ENCODE measurements at places on chromosomes 4 and X. TPM values are rescaled to one million over a fixed set of nuclear protein-coding genes. Genes with fewer than 3 reads are reported as not detected.

DNA sequence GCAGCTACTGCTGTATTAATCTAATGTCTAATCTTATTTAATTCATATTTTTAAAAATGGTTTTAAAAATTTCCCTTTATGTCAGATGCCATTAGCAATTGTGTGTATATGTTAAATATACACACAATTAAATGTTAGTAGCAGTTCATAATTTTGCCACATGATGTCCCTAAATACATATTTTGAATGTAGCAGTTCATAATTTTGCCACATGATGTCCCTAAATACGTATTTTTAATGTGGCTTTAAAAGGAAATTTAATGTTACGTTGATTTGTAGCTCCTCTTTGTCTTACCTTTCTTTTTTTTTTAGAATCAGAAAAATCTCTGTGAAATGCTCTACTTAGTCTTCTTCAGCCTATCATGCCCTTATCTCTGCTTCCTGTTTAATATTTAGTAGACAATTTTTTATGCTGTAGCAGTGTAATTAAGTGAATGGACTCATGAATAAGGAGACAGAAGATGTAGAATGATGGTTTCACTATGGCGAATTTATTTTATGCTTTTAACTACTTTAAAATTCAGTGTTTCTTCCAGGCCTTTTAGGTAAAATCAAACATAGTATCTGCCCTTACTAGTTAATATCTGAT lies 26.1 kb downstream of the RBM46 start:
- peak; percentile 64 for DNase-seq

- DNase-seq = peak; percentile 3
These were observed 735.6 kb downstream of the GLUD2 start for GRCh38 chrX:121782976-121783375.

- DNase-seq = peak; percentile 63
These were observed at the start of gene SCARB2 for GRCh38 chr4:76213415-76214176. Gene SCARB2 (minus strand): TSS chr4:76213824. CDS start chr4:76213543, 281 bp downstream.

DNA sequence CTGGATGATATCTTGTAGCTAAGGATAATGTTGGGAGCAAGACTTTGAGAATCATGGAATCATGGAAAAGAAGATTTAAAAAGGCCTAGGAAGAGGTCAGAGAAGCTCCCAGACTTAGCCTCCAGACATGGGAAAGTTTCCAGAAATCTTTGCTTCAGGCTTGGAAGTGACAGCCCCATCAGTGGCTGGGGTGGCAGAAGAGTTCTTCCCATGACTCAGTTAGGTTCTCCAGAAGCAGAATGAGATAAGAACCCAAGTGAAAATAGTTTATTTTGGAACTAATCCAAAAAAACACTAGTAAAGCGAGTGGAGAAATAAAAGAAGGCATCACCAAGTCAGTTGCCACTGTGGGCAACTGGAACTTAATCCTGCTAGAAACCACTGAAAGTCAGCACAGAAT lies 506.9 kb downstream of the MID1IP1 start:
- DNase-seq = no peak

- peak; percentile 0 for DNase-seq
These were observed 28.1 kb downstream of the SLC25A43 start for GRCh38 chrX:119427024-119427794.

- DNase-seq = no peak
These were observed 42.4 kb upstream of the MYOZ2 start for GRCh38 chr4:119093042-119093827.

GRCh38 chrX:12950851-12951594 lies 23.9 kb upstream of the TMSB4X start:
- DNase-seq = peak; percentile 19

GRCh38 chrX:125205918-125206665 lies 113.6 kb upstream of the TEX13C start:
- peak; percentile 54 for DNase-seq

- DNase-seq = no peak
These were observed 7.4 kb downstream of the ARHGAP10 start for GRCh38 chr4:147739239-147739823.

- DNase-seq = no peak
These were observed 236.7 kb downstream of the FRAS1 start for GRCh38 chr4:78293821-78294301.

- no peak for DNase-seq
These were observed 91.7 kb upstream of the HPGD start for GRCh38 chr4:174613979-174614378.

DNA sequence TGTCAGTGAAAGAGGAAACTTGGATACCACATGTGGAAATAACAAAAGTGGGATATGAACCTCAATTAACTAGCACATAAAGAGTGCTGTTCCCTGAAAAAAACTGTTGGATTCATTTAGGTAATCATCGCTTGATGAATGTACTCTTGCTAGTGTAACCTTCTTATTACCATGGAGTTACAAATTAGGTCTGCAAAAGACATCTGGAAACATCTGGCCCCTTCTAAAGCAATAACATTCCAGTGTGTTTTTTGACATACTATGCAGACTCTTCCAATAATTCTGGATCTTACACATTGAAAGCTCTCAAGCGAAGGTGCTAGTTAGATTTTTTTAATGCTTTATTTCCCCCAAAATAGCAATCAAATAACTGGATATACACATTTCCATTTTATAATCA lies 134.6 kb downstream of the ATP10D start:
- no peak for DNase-seq

DNA sequence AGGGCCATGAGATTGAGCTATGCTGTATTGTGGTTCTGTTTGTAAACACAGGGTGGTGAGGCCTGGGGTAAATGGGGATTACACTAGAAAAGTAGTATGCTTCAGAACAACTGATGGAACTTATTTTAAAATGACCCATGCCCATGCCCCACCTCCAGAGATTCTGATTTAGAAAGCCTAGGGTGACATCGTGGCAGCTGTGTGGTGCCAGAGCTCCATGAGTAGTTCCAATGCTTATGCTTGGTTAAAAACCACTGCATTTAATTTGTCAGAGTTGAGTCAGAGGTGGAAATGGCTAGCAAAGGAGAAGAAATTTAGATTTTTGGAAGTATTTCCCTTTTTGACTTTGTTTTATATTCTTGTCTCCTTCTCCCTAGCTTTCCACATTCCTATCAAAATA lies 63.4 kb upstream of the PDE5A start:
- no peak for DNase-seq

- DNase-seq = peak; percentile 25
These were observed 8.0 kb downstream of the GPM6B start for GRCh38 chrX:13808865-13809264.

- no peak for DNase-seq
These were observed 7.0 kb upstream of the CDKN2AIP start for GRCh38 chr4:183437452-183437851.

DNA sequence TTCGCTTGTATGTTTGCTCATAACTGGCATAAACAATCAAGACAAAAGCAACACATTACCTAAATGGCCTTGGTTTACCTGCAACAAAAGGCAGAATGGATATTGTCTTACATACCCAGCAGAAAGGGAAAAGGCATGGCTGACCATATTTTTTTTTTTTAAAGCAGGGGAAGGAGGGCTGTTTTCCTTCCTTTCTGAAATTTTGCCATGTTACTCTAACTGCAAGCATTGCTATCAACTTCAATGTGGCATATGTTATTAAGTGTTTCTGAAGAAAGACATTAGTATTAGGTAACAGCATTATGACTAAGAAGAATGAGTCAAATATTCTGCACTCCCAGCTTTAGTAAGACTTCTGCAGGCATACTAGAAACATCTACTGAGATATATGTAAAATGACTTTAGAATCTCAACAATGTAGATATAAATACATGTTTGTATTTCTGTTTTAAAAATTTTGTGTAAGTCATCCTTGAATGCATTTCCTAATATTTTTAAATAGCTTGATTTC lies 512.6 kb upstream of the FAM241A start:
- DNase-seq = no peak

GRCh38 chr4:14879683-14880082 lies 122.6 kb upstream of the CPEB2 start:
- DNase-seq = no peak

GRCh38 chr4:30844861-30845582 lies 124.9 kb downstream of the PCDH7 start:
- no peak for DNase-seq

DNA sequence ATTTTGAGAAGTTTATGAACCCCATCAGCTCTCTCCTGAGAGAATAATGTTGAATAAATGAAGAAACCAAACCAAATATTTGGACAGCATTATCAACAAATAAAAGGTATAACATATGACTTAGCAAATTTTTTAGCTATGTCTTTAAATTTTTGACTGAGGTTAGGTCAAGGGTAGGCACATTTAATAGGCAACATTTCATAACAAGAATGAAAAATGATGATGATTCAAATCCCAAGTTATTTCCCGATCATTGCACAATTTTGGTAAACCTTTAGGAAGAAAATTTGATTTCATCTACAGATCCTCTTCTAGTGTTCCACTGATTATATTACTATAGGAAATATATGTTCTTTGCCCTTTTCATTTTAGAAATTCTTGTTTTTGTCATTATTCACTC lies 123.7 kb upstream of the TLR3 start:
- DNase-seq = no peak

- no peak for DNase-seq
These were observed 1.2 kb downstream of the HHIP start for GRCh38 chr4:144647095-144647561.

GRCh38 chrX:110563282-110563681 lies 204.6 kb downstream of the RTL9 start:
- DNase-seq = no peak

- DNase-seq = no peak
These were observed 13.0 kb downstream of the HCCS start for GRCh38 chrX:11124112-11124511.

DNA sequence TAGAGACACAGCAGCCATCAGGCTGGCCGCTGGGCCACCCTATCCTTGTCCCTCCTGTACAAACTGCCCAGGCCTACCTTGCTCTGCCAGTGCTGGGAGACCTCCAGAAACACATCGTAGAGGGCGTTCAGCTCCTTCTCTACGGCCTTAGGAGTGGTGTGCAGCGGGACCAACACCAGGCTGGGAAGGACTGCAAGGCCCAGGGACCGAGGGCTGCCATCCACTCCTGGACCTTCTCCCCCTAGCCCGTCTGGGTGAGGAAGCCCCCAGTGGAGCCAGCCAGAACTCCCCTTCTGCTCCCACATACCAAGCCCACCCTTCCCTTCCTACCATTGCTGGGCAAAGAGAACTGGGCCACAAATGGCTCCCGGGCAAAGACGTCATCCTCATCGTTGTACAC lies 5.0 kb downstream of the RPL10 start:
- DNase-seq = no peak

GRCh38 chr4:47741200-47741599 lies 96.7 kb downstream of the CORIN start:
- no peak for DNase-seq

- DNase-seq = no peak
These were observed 538.2 kb downstream of the KCNIP4 start for GRCh38 chr4:21410372-21410771.

GRCh38 chr4:39846120-39846519 lies 131.6 kb downstream of the PDS5A start:
- no peak for DNase-seq

DNA sequence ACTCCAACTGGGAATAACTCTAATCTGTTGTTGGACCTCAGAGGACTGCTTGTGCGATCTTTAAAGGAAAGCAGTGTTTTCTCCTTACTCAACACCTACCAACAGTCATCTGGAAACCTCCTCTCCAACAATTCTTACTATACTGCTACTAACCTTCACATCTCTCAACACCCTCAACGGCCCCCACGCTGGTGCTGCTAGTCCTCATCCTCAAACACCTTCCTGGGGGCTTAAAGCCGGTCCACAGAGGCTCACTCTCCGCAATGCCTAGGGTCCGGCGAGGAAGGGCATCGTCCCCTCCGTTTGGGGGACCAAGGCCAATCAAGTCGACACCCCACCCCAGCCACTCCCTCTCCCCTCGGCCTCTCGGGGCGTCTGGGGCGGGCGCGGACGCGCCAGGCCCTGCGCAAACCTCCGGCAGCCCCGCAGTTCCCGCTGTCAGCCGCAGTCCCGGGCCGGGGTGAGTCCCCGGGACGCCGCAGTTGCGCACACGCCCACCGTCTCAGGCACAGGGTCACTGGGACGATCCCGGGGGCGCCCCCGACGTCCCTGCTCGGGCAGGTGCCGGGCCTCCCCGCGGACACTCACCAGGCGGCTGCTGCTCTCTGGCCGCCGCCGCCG lies 418 bp downstream of the TAB3 start:
- peak; percentile 20 for DNase-seq

GRCh38 chr4:60128888-60129287 lies 1071.2 kb upstream of the ADGRL3 start:
- no peak for DNase-seq

GRCh38 chrX:39848900-39849299 lies 248.9 kb downstream of the BCOR start:
- DNase-seq = no peak

DNA sequence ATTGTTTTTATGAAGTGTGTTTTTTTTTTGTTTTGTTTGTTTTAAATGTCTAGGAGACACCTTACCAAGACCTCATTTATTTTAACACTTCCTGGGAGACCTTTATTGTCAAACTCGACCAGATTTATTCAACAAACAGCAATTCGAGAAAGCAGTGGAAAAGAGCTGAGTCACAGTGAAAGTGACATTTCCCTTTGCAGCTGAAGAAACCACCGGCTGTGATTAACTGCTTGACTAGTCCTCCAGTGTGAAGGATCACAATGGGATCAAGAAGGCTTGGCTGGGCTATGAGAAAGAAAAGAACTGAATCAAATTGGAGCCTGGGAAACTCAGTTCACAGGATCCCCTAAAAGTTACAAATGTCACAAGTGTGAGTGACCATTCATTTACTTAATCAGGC lies 11.9 kb upstream of the ADH7 start:
- DNase-seq = peak; percentile 12

- DNase-seq = peak; percentile 88
These were observed 233.8 kb downstream of the FSTL5 start for GRCh38 chr4:161929956-161930355.

DNA sequence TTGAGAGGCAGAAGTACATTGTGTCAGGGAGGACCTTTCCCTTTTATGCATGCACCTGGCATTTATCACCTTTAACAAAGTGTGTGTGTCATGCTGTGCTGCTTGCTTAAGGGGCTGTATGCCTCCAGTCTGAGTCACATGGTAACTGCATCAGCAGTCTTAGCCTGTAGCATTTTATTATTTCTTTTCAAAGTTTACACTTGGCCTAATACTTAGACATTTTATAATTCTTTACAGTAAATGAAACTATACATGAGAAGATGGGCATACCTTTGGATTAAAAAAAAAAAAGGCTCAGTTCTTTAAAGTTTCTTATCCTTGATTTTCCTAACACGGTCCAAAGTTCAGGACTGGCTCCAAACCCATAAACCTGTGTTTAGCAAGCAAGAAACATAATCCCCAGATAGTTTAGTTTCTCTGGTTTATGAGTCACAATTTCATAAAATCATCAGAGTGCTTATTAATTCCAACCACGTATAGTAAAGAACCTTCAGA lies 14.6 kb downstream of the NPNT start:
- no peak for DNase-seq

RHOXF1 gene
- not detected for total RNA-seq

SCD5 gene
- 24.2 TPM for total RNA-seq

CORIN gene
- 0.03 TPM for total RNA-seq

NAA11 gene
- total RNA-seq = 11.0 TPM

CXCL8 gene
- total RNA-seq = 11.5 TPM

F11 gene
- not detected for total RNA-seq

GRID2 gene
- not detected for total RNA-seq

SSX1 gene
- 1.0 TPM for total RNA-seq

SH3RF1 gene
- total RNA-seq = 4.1 TPM

NUP54 gene
- total RNA-seq = 36.2 TPM

PPEF2 gene
- not detected for total RNA-seq

ASB12 gene
- total RNA-seq = not detected
